ENCODE measurements at places on chromosomes 3 and 15.

DNA sequence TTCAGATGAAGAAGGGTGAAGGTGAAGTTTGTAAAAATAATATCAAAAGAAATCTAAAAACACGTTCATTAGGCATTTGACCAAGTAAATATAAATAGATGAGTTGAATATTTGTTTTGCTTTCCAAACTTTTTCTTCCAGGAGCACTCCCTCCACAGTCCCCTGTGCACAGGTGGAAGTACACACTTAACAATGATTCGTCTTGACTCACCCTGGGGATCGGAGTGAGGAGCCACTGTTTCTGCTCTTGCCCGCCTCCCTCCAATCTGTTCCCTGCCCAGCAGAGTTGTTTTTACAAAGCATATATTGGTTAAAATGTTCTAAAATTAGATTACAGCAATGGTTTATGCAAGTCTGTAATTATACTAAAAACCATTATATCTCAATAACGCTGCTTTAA is 175.1 kb downstream of the PTPRG start:
- no peak for DNase-seq

- DNase-seq, result peak; percentile 7
These were observed 37.1 kb downstream of the NANOGP8 start for GRCh38 chr15:35047996-35048395.

DNA sequence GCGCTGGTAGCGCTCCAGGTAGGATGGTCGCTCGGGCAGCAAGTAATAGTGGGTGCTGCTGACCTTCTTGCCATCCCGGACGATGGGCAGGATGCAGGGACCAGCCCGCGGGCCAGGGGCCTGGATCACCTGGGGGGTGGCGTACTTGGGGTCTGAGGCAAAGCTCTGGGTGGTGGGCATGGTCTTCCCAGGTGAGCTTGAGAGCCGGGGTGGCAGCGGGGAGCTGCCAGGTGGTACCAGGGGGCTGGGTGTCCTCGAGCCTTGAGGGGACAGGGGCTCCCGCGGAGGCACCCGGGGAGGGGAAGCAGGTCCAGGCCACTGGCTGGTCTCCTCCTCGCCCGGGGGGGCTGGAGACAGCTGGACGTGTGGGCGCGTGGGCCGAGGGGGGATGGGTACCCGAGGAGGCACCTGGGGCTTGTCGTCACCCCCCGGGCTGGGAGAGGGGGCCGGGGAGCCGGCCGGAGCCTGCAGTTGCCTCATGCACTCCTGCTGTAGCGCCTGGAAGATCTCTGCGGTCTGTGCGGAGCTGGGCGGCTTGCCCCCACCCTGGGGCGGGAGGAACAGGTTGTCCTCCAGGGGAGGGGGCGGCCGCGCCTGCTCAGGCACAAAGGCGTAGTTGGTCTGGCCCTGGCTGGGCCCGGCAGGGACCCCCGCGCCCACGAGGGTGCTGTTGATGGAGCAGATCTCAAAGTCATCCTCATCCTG is 40.6 kb downstream of the TNK2 start:
- no peak for DNase-seq

DNA sequence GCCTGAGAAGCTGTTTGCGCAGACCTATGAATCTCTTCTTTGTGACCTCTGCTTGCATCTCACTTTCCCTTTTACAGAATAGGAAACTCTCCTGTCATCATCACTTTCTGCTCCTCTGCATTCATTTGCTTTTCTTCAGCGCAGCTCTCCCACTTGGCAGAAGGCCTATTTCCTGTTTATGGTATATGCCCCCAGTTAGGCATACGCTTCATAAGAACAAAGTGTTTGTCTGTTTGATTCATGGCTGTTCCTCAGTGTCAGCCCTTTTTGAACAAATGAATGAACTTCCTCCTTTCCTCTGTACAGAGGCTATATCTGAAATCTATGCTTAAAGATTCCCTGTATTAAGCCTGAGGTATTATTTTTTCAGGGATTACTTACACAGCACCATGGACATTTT is 1216.9 kb upstream of the GBE1 start:
- no peak for DNase-seq

GRCh38 chr3:70855149-70855548 is 542.7 kb upstream of the MDFIC2 start:
- DNase-seq, result no peak

DNA sequence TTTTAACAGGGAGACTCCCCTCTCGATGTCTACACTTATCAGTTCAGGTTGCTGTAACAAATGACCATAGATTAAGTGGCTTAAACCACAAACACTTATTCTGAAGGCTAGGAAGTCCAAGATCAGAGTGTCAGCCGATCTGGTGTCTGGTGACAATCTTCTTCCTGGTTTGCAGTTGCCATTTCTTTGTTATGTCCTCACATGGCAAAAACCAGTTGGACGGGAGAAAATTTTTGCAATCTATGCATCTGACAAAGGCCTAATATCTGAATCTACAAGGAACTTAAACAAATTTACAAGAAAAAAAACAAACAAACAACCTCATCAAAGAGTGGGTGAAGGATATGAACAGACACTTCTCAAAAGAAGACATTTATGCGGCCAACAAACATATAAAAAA is 116.9 kb upstream of the FOXB1 start:
- no peak for DNase-seq

GRCh38 chr3:193805448-193805847 is 212.4 kb downstream of the OPA1 start:
- peak; percentile 80 for DNase-seq

DNA sequence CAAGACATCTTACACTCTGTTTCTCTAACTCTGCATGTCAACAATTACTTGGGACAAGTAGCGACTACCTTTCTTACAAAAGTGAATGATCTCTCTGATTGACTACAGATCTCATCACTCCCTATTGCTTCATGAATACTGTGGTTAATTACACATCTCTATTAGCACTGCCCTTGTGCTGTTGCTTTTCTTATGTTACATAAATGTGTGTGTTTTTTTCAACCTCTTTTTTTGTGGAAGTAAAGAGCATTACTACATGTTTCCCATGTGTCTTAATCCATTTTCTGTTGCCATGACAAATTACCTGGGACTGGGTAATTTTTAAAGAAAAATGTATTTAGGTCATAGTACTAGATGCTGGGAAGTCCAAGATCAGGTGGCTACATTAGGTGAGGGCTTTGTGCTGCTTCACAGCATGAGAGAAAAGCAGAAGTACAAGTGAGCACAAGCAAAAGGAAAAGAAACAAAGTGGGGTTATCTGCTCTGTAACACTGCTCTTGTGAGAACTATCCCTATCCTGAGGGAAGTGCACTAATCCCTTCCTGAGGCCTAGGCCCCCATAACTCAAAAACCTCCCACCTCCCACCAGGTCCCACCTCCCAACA is 298.2 kb upstream of the SATB1 start:
- no peak for DNase-seq

DNA sequence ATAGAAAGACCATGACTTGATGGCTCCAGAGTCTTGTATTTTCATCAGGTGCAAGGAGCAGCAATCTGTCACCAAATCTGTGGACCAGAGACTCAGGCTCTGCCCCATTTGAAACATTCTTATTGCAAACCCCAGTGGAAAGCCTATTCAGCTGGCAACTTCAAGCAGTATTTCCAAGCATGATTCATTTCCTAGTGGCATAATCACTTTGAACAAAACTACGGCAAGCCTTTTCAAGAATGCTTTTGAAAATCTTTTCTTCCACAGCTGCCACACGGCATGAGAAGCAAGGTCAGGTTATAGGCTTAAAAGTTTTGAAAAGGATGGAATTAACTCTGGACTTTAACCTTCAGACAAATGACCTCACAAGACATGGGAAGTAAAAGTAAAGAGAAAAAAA is 122.0 kb upstream of the BFSP2 start:
- DNase-seq, result no peak

- DNase-seq, result no peak
These were observed 20.4 kb upstream of the LAMP3 start for GRCh38 chr3:183182732-183183610.

GRCh38 chr3:63617391-63617790 is 35.1 kb upstream of the SNTN start:
- DNase-seq, result no peak

GRCh38 chr3:126827121-126827520 is 123.1 kb downstream of the CHCHD6 start:
- DNase-seq, result no peak

GRCh38 chr3:31185062-31185357 is 290.5 kb upstream of the GADL1 start:
- peak; percentile 29 for DNase-seq

- peak; percentile 77 for DNase-seq
These were observed 1.1 kb downstream of the TKT start for GRCh38 chr3:53254509-53255422.

- peak; percentile 70 for DNase-seq
These were observed 124.6 kb downstream of the ARRDC4 start for GRCh38 chr15:98085003-98085639.

DNA sequence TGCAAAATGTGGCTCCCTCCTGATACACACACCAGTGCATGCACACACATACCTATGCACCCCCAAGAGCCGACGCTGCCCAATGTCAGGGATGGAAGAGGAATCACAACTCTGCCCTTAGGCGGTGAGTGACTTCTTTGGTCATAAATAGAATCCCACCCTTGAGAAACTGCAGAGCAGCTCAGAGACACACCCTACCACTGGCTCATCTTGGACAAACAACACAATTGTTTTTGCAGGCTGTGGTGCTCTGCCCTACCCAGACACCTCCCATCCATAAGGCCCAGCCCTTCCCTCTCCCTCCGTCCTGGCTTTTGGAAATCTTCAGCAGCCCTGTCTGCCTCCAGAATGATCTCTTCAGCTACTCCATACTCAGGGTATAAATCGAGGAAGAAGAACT is 73.8 kb upstream of the HRH1 start:
- no peak for DNase-seq

GRCh38 chr15:72278737-72279136 is 6.4 kb upstream of the PARP6 start:
- DNase-seq, result no peak

GRCh38 chr3:38450853-38451252 is 2.8 kb upstream of the ACVR2B start:
- no peak for DNase-seq

DNA sequence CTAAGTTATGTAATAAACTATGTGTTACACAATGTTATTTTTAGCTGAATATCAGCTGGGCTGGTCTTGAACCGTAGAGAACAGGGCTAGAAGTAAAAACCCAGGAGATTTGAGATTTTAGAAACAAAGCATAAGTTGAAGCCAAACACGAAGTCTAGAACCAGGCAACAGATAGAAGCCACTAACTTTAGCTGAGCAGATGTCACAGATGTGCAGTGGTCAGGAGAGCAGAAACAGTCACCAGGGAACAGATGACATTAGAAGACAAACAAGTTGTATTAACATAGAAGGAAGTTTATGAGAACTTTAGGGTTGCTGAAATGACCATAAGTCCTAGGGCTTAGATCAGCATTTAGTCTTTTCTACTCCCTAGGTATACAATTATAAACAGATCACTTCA is 731.0 kb downstream of the ZNF385D start:
- DNase-seq, result no peak

GRCh38 chr3:84962415-84962814 is 3.6 kb downstream of the CADM2 start:
- no peak for DNase-seq

DNA sequence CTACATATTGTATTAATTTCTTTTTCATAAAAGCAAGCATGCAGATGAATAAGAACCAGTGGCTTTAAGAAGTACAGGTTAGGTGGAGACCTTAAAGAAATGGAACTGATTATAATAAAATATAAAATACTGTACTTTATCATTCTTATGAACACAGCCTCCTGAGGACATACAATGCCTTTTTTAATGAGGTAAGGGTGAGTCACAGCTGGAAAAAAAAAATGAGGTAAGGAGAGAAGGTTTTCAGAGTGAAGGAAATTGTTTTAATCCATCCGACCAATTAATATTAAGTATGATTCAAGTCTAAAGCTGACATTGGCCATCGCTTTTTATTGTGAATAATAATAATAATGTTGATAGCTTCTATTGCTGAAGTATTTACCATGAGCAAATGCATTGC is 170.3 kb upstream of the SOX2 start:
- no peak for DNase-seq

- no peak for DNase-seq
These were observed 29.1 kb downstream of the MKRN2 start for GRCh38 chr3:12585970-12586369.

GRCh38 chr15:73918784-73919183 is 7.5 kb upstream of the LOXL1 start:
- DNase-seq, result no peak

GRCh38 chr15:59833366-59833765 is 144.2 kb upstream of the BNIP2 start:
- no peak for DNase-seq

- DNase-seq, result no peak
These were observed 4.6 kb upstream of the DAG1 start for GRCh38 chr3:49465270-49466034.

DNA sequence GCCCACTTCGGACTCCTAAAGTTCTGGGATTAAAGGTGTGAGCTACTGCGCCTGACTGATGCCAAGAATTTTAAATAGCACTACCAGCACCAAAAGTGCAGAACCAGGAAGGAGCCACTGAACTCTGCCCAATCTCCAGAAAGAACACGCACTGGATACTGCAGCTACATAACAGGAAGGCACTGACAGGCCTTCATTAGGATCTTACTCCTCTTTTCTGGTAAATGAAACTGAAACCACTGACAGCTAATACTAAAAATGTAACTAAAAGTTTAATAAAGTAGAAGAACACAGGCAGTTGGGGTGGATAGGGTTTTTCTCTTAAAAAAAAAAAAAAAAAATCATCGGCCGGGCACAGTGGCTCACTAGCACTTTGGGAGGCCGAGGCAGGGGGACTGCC is 74.1 kb upstream of the CHRM5 start:
- no peak for DNase-seq

DNA sequence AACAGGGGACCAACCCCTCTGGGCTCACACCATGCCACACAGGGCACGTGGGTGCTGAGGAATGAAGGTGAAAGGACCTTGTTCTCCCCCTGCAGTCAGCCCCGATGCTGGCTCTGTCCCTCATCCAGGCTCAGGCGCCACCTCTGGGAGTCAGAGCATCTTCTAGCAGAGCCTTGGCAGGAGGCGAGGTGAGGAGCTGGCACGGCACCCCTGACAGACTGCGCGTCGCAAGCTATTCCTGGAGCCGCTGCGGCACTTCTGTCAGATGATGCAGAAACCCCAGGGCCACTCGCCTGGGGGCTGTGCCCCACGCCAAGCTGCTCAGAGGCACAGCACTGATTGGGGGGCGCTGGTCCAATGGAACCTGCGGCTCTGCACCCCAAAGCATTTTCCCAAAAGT is 62.0 kb downstream of the MGLL start:
- no peak for DNase-seq

Measured in muscle of back (tissue), 13 donors.